Activated T-cell treated with anti-CD3 and anti-CD28 coated beads for 4 hours (primary cell): ENCODE measurements at places on chromosomes 6 and 20.
A peak's percentile ranks its signal among the peaks of the same experiment; 100 is the strongest.

GRCh38 chr6:82953871-82954270, 111.8 kb downstream of the UBE3D start:
- DNase-seq, result no peak

GRCh38 chr6:31308050-31308844, 36.4 kb upstream of the HLA-C start:
- peak; percentile 59 for DNase-seq

GRCh38 chr6:142693441-142693840, 251.5 kb downstream of the HIVEP2 start:
- no peak for DNase-seq

DNA sequence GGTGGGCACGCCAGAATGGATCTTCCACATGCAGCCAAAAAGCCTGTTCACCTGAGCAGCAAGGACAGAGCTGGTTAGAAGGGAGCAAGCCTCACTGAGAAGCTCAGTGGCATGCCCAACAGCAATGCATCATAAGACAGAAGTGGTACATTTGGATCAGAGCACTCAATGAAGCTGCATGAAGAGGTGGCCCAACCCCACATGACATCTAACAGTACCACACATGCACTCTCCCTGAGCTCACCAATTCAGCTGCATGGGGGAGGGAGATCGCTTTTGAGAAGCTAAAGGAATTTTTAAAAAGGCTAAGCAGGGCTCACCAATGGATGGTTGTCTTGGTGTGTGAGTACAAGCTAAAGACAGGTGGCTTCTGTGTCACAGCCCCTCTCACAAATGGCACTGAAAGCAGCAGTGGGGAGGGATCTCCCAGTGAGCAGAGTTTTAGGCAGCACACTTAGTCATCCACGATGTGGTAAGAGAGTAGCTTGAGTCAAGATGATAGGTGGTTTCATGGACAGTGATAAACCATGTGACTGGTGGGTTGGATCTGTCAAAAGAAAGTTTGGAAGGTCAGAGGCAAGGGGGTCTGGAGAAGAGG, 166.6 kb upstream of the TAB2 start:
- DNase-seq, result no peak

DNA sequence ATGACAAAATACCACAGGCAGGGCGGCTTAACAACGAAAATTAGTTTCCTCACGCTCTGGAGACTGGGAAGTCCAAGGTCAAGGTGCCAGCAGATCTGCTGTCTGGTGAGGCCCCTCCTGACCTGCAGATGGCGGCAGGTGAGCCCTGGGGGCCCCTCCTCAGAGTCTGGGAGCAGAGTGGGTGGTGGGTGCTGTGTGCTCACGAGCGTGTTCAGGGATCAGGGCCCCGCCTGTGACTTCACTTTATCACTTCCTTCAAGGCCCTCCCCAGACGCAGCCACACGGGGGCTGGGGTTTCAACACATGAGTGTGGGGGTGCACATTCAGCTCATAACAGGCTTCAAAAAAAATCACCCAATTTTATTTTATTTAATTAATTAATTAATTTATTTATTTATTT, 39.3 kb downstream of the SLC2A4RG start:
- no peak for DNase-seq

DNA sequence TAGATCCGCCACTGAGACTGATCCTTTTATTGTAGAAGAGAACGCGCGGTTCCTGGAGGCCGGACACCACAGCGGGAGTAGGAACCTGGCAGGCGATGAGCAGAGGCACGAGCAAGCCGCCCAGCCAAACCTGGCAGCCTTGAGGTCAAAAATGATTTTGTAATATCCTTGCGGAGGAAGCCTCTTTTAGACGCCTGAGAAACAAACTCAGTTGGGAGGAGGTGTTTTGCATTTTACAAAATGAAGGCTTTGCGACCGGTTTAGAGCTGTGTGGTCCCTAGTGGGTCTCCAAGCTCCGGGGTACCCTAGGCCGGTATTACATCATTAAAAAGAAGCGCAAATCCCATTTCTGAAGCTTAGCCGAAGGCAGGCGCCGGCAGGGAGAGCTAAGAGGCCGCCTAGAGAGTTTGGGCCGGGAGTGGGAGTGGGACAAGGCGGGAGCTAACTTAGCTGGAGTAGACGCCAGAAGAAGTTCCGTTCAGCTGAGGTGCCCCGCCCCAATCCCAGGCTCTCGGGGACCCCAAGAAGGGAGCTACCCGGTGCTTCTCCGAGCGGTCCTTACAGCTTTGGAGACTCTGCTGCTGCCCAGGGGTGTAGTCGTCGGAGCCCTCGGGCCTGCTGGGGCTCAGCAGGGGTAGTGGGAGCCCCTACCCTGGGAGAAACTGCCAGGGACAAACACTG, 1.9 kb upstream of the TBX18 start:
- no peak for DNase-seq

DNA sequence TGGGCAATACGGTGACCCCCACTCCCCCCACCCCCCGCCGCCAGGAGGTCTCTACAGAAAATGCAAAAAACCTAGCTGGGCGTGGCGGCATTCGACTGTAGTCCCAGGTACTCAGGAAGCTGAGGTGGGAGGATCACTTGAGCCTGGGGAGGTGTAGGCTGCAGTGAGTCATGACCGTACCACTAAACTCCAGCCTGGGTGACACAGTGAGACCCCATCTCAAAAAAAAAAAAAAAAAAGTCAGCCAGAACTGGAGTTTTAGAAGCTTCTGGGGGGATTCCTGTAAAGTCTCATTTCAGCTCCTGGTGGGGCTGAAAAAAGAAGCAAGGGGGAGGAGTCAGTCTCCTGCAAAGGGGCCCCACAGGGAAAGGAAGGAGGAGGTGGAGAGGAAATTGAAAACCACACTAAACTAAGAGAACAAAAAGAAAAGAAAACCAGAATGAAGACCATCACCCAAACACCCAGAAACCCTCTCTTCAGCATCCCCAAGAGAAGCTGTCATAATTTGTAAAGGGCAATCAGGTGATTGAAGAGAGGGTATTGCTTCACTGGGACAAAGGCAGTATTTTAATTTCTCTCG, 50.4 kb downstream of the NOL4L start:
- DNase-seq, result peak; percentile 52

- DNase-seq, result no peak
Measured at GRCh38 chr20:8057871-8058270, 38.3 kb upstream of the TMX4 start.

DNA sequence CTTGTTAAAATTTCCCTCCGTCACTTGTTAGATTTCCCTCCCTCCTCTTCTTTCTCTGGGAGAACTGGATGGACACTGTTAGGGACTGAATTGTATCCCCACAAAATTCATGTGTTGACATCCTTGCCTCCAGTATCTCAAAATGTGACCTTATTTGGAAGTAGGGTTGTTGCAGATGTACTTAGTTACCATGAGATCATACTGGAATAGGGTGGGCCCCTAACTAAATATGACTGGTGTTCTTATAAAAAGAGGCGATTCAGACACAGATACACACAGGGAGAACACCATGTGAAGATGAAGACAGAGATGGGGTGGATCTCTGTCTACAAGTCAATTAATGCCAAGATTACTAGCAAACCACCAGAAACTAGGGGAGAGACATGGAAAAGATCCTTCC, 139.5 kb downstream of the ALDH8A1 start:
- no peak for DNase-seq

DNA sequence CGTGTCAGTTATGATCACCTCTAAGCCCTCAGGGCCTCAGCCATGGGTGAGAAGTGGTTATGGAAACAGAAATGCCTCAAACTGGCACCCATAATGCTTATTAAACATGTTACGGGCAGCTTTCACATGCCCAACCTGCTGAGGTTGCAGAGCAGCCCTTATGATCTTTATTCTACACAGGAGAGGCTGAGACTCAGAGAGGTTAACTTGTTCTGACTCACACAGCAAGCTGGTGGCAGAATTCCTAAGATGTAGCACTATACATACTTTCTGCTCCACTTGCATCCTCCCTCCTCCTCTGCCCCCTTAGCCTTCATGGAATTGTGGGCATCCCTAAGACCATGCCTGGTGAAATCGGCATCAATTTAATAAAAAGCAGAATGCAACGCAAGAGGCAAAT, 34.7 kb upstream of the IGF2R start:
- DNase-seq, result no peak

- DNase-seq, result no peak
Measured at GRCh38 chr6:44012078-44012493, 115.2 kb downstream of the MRPL14 start.

DNA sequence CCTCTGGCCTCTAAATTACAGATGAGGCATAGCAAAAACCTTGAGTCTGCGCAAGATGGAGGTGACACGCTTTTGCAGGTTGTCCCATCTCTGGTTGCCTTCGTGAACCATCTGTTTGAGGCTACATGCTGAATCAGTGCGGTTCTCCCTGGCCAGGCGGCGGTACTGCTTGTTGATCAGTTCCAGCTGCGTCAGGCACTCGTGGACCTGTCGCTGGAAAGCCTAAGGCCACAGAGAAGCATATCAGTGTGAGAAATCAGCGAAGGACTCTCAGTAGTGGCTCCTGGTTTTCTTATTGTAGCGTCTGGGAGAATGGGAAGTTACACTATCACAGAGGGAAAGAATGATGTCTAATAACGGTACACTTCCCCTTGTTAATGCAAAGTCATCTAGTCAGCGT, 344.4 kb downstream of the ESR1 start:
- no peak for DNase-seq

GRCh38 chr6:82741996-82742385, 323.6 kb downstream of the UBE3D start:
- no peak for DNase-seq

GRCh38 chr6:121881974-121882667, 446.7 kb downstream of the GJA1 start:
- DNase-seq, result no peak

- DNase-seq, result no peak
Measured at GRCh38 chr6:121437851-121438651, 2.6 kb downstream of the GJA1 start.

- no peak for DNase-seq
Measured at GRCh38 chr6:103862297-103862696, 997.4 kb downstream of the HACE1 start.

DNA sequence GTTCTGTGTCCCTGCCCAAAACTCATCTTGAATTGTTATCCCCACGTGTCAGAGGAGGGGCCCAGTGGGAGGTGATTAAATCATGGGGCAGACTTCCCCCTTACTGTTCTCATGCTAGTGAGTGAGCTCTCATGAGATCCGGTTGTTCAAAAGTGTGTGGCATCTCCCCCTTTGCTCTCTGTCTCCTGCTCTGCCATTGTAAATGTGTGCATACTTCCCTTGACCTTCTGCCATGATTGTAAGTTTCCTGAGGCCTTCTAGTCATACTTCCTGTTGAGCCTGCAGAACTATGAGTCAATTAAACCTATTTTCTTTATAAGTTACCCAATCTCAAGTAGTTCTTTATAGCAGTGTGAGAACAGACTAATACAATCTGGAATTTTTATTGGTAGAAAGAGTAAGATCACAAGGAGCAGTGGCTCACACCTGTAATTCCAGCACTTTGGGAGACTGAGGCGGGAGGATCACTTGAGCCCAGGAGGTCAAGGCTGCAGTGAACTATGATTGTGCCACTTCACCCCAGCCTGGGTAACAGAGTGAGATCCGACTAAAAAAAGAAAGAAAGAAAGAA, 47.1 kb upstream of the SLC22A16 start:
- DNase-seq, result no peak

DNA sequence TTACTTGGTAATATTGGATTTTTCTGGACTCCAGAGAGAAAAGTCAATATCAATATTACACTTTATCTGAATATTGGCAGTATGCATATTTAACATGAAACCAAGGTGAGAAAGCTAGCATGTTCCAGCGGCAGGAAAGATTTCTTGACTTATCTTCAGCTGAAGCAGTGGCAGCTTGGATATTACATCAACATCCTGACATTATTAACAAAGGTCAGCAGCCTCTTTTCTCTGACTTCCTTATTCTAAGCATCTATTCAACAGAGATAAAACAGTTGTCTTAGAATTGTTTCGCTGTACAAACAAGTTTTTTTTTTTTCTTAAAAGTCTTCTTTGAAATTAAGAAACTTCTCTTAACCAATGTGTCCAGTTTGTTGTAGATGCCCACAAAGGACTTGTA, 11.8 kb downstream of the DCBLD1 start:
- DNase-seq, result no peak

- DNase-seq, result no peak
Measured at GRCh38 chr6:25477006-25477590, 174.9 kb upstream of the SCGN start.

DNA sequence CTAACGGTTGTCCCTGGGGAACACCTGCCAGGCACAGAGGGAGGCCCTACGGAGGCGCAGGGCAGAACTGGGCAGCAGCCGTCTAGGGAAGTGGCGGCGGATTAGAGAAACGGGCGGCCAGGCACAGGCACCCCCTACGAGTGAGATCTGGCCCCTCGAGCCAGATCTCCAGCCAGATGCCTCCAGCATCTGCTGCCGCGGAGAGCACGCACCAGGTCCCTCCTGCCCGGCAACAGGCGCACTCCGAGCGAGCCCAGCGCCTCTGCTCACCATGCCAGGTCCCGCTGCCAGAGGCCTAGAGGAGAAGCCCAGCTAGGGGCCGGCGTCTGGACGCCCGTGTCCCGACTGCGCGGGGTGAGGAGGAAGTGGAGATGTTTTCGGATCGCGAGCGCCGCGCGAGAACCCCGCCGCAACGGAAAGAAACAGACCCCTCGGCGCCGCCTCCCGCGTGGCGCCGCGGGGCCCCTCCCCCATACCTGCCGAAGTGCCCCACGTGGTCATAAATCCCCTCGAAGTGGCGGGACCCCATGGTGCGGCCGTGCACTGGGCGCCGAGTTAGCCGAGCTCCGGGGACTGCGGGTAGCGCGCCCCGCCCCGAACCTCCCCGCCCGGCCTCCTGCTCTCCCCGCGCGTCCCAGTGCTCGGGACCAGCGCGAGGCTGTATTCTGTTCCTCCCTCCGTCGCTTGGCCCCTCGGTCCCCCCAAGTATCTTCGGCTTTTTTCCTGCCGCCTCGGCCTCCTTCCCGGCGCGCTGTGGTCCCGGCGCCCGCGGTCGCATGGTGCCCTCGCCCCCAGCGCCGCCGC, at the start of gene SLC22A16:
Gene SLC22A16 (minus strand): TSS at position 568 of the 804 bp plus-strand sequence. CDS start 39 bp downstream, at position 529.
- no peak for DNase-seq

GRCh38 chr6:22392711-22393110, 95.9 kb upstream of the PRL start:
- DNase-seq, result no peak

DNA sequence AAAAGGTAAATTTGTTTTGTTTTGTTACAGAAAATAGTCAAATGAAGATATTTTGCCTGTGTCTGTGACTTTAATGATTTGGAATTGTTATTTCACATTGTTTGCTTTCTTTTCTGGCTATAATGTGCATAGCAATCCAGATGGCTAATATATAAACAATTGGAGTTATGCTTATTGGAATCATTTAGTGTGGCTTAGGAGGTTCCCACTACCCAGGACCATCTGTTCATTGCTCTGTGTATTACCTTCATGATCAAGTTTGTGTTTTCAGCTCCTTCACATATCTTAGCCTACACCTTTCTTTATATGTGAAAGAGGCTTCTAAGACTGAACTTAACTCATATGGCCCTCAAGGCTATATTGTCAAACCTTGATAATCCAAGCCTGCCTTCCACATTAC, 232.9 kb downstream of the BCKDHB start:
- DNase-seq, result no peak

GRCh38 chr6:55941702-55942101, 66.3 kb upstream of the BMP5 start:
- DNase-seq, result no peak

- DNase-seq, result no peak
Measured at GRCh38 chr6:21592953-21593352, 598 bp upstream of the SOX4 start.

- peak; percentile 5 for DNase-seq
Measured at GRCh38 chr20:35954907-35955251, 577 bp upstream of the SCAND1 start.
